ENCODE measurements at places on chromosomes 11 and 22.

DNA sequence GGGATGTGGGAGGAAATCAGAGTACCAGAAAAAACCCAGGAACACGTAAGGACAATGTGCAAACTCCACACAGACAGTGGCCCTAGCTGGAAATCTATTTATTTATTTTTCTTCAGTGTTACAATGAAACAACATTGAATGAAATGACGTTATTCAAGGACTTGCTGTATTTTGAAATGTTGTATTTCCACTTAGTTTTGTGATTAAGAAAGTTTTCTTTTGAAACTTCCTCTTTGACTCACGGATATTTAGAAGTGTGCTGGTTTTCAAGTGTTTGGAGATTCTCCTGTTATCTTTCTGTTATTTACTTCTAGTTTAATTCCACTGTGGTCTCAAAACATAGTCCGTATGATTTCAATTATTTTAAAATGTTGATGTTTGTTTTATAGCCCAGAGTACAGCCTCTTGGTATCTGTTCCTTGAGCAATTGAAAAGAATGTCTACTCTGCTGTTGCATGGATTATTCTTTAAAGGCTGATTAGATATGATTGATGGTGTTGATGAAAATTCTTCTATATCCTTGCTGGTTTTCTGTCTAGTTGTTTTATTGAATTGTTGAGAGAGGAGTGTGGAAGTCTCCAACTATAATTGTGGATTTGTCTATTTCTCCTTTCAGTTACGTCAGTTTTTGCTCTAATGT, 141.0 kb downstream of the ARHGAP20 start:
- DNase-seq, result no peak

DNA sequence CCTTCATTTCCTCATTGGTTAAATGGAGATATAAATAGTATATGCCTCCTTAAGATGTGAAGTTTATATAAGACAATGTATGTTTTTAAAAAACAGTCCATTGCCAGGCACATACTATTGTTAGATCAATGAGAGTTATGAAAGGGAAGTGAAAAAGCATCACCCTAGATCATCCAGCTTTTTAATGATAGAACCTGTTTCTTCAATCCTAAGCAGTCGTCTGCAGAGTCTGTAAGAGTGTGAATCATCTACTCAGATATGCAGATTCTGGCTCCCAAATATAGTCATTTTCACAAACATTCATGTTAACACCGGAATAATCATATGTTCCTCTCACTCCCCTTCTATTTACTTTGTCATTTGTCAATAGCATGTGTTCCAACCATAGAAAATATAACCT, 65.3 kb upstream of the SLN start:
- DNase-seq, result no peak

GRCh38 chr22:27794226-27794625, 7.3 kb downstream of the MN1 start:
- no peak for DNase-seq

GRCh38 chr11:113384551-113384950, 3.0 kb upstream of the ANKK1 start:
- peak; percentile 64 for DNase-seq

- no peak for DNase-seq
These were observed 15.1 kb downstream of the RCN1 start for GRCh38 chr11:32105871-32106560.

- no peak for DNase-seq
These were observed 5.5 kb downstream of the KMT2A start for GRCh38 chr11:118441770-118442275.

- DNase-seq, result no peak
These were observed 9.9 kb upstream of the AIFM3 start for GRCh38 chr22:20957102-20957682.

DNA sequence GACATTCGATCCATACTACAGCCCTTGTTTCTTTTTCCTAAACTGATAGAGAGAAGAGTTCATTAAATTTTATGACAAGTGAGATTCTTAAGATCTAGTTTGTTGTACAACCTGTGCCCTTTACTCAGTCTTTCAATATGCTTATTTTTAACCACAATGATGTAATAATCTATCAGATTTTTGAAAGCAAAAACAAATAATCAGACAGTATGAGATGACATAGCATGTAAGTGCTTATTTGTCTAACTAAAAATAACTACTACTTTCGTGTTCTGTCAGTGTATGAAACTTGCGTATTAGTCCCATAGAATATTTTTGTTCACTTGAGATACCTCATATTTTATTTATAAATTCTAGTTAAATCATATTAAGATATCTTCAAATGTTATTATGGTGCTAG, 33.2 kb downstream of the RAB39A start:
- no peak for DNase-seq

- no peak for DNase-seq
These were observed 682 bp downstream of the ATM start for GRCh38 chr11:108223348-108224149.

DNA sequence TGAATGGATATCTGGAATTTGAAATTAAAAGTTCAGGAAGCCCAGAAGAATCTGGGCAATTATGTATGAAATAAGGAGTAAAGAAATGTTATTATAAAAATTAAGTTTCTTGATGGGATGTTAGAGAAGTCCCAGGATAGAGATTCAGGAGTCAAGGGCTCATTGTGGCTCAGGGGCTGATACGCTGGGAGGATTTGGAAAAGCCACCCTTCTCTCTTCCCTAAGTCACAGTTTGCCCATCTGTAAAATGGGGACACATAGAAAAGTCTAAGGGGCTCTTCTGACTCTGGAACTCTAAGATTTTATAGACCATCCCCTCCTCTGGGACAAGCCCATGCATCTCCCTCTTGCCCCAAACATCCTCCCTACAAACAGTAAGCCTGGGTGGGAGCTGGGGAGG, 118.1 kb downstream of the TIMP3 start:
- DNase-seq, result no peak

- DNase-seq, result no peak
These were observed 57.2 kb downstream of the CCDC83 start for GRCh38 chr11:85912414-85912813.

DNA sequence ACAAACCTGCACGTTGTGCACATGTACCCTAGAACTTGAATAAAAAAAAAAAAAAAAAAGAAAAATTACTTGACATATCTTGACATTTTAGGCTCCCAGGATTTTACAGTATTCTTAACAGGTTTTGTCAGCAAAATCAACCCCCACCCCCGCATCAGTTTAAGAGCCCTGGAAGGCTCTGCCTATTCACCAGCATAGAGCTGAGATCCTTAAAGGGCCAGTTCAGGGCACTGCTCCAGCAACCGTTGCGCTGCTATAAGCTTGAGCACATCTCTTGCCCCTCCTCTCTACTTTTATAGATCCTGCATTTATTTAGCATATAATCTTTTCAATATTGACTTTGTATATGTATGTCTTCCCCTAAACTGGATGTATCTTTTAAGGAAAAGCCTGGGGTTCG, 697 bp upstream of the PAFAH1B2 start:
- no peak for DNase-seq

GRCh38 chr11:74070723-74071492, 62.0 kb upstream of the UCP3 start:
- DNase-seq, result no peak

Data from BJ (cell line).